ENCODE measurements at places on chromosomes 7 and 10. TPM values are rescaled to one million over a fixed set of nuclear protein-coding genes. Genes with fewer than 3 reads are reported as not detected.

- peak overlapping the region; percentile 64 for H3K4me3 ChIP-seq
- H3K27ac ChIP-seq = peak overlapping the region; percentile 73
- DNase-seq = no peak
- no peaks in the 10 kb centered on the region for H3K36me3 ChIP-seq
- peaks cover 46% of the 10 kb centered on the region for H3K4me1 ChIP-seq
Observed at GRCh38 chr10:79244068-79244442, 103.2 kb upstream of the PPIF start.

DNA sequence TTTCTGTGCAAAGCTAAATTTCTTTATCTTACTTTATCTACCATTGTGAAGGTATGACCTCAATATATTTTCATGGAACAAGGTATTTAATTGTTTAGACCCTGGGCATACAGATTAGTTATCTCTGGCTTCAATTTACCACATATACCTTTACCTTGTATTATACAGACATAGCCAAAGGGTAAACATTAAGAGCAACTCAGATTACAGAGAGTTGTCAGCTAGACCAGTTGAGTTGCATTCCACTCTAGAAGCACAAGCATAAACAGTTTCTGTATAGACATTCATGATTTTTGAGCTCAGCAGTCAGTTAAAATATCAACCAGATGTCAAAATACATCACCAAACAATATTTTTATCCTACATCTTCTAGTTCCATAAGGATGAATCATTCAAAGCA, 857.3 kb upstream of the ZWINT start:
- no peaks in the 10 kb centered on the region for H3K27me3 ChIP-seq
- no peak overlapping the region for H3K4me3 ChIP-seq
- no peak overlapping the region for H3K27ac ChIP-seq
- H3K36me3 ChIP-seq = no peaks in the 10 kb centered on the region

ZNF438 gene
- total RNA-seq = 2.6 TPM

- no peaks in the 10 kb centered on the region for H3K36me3 ChIP-seq
- no peaks in the 10 kb centered on the region for H3K4me1 ChIP-seq
- H3K27ac ChIP-seq = no peak overlapping the region
- DNase-seq = peak; percentile 34
- peaks cover 64% of the 10 kb centered on the region for H3K27me3 ChIP-seq
- no peak overlapping the region for H3K4me3 ChIP-seq
Observed at GRCh38 chr10:90865401-90865800, 6.4 kb upstream of the RPP30 start.

SEC31B gene
- total RNA-seq = 3.8 TPM

- no peaks in the 10 kb centered on the region for H3K36me3 ChIP-seq
- peak; percentile 90 for DNase-seq
- H3K4me1 ChIP-seq = peaks cover 75% of the 10 kb centered on the region
- H3K27me3 ChIP-seq = no peaks in the 10 kb centered on the region
Observed at GRCh38 chr7:90708841-90709317, 112.8 kb downstream of the CDK14 start.

GRCh38 chr7:7512861-7513597, 22.6 kb downstream of the COL28A1 start:
- H3K27ac ChIP-seq = no peak overlapping the region
- H3K36me3 ChIP-seq = no peaks in the 10 kb centered on the region
- DNase-seq = peak; percentile 16
- H3K4me1 ChIP-seq = peaks cover 16% of the 10 kb centered on the region

ZNF800 gene
- total RNA-seq = 23.0 TPM

GRCh38 chr7:40232242-40232893, 97.6 kb downstream of the SUGCT start:
- no peak overlapping the region for H3K4me3 ChIP-seq
- DNase-seq = peak; percentile 70
- no peak overlapping the region for H3K27ac ChIP-seq
- no peaks in the 10 kb centered on the region for H3K4me1 ChIP-seq
- H3K27me3 ChIP-seq = no peaks in the 10 kb centered on the region
- no peaks in the 10 kb centered on the region for H3K36me3 ChIP-seq

SVIL gene
- 28.0 TPM for total RNA-seq

DNA sequence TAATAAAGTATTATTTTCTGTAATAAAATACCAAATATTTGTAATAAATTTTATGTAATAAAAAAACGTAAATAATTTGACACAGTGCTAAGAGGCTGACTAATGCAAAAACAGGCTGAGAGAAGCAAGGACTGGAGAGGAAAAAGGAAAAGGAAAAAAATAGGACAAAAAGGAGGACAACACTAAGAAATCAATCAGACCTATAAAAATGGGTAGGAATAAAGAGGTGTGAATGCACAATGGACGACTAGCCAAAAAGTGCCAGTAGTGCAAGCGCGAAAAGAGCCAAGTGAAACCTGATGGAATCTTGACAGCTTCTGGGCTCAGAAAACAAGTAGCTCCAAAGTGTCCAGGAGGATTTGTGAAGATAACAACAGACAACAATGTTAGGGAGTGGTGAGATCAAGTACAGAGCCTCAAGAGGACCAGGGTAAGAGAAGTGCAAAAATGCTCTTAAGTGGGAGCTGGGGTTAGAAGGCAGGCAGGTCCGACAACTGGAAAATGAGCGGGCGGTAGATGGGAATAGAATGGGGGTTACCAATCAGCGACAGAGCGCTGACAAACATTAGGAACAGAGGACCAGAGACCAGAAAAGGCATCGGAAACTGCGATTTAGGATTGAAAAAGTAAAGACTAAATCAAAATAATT, 1.2 kb downstream of the BRAF start:
- peak; percentile 22 for DNase-seq
- peak overlapping the region; percentile 92 for H3K4me3 ChIP-seq
- peaks cover 6% of the 10 kb centered on the region for H3K4me1 ChIP-seq
- no peaks in the 10 kb centered on the region for H3K36me3 ChIP-seq
- H3K27ac ChIP-seq = peak overlapping the region; percentile 95

GBX1 gene
- total RNA-seq = not detected

GRCh38 chr10:547591-548081, 141.8 kb downstream of the DIP2C start:
- no peak overlapping the region for H3K4me3 ChIP-seq
- no peaks in the 10 kb centered on the region for H3K27me3 ChIP-seq
- H3K4me1 ChIP-seq = peaks cover 12% of the 10 kb centered on the region
- no peak for DNase-seq
- no peaks in the 10 kb centered on the region for H3K36me3 ChIP-seq

- no peak for DNase-seq
- no peaks in the 10 kb centered on the region for H3K36me3 ChIP-seq
- H3K27ac ChIP-seq = no peak overlapping the region
- no peaks in the 10 kb centered on the region for H3K27me3 ChIP-seq
- no peak overlapping the region for H3K4me3 ChIP-seq
Observed at GRCh38 chr10:15821046-15821683, 39.1 kb downstream of the MINDY3 start.

CDH23 gene
- 49.7 TPM for total RNA-seq

GRCh38 chr7:20331910-20332813, 1.5 kb downstream of the ITGB8 start:
- H3K4me1 ChIP-seq = peaks cover 2% of the 10 kb centered on the region
- peak overlapping the region; percentile 61 for H3K4me3 ChIP-seq
- peaks cover 7% of the 10 kb centered on the region for H3K27me3 ChIP-seq

- H3K4me1 ChIP-seq = no peaks in the 10 kb centered on the region
- H3K36me3 ChIP-seq = no peaks in the 10 kb centered on the region
- H3K27ac ChIP-seq = no peak overlapping the region
- H3K27me3 ChIP-seq = no peaks in the 10 kb centered on the region
- no peak for DNase-seq
Observed at GRCh38 chr7:11492307-11492706, 339.7 kb downstream of the THSD7A start.

MKLN1 gene
- total RNA-seq = 83.5 TPM

DNA sequence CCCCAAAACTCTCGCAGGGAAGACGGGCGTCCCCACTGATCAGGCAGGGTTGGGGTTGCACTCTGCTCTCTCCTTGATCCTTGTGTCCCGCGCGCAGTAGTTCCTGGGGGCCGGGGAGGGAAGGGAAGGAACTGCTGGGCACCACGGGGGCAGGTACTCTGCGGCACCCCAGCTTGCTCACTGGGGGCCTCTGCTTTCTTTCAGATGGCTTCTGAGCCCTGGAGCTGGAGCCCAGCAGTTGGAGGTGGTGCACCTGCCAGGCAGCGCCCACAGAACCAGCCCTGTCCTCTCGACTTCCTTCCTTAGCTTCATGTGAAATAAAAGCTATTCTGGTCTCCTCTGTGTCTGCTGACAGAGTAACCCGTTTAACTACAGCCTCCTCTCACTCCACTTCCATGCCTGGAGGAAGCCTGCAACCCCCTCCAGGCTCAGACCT, 12.2 kb downstream of the PLAC9 start:
- peaks cover 6% of the 10 kb centered on the region for H3K36me3 ChIP-seq
- H3K27ac ChIP-seq = no peak overlapping the region
- H3K4me3 ChIP-seq = no peak overlapping the region

DNA sequence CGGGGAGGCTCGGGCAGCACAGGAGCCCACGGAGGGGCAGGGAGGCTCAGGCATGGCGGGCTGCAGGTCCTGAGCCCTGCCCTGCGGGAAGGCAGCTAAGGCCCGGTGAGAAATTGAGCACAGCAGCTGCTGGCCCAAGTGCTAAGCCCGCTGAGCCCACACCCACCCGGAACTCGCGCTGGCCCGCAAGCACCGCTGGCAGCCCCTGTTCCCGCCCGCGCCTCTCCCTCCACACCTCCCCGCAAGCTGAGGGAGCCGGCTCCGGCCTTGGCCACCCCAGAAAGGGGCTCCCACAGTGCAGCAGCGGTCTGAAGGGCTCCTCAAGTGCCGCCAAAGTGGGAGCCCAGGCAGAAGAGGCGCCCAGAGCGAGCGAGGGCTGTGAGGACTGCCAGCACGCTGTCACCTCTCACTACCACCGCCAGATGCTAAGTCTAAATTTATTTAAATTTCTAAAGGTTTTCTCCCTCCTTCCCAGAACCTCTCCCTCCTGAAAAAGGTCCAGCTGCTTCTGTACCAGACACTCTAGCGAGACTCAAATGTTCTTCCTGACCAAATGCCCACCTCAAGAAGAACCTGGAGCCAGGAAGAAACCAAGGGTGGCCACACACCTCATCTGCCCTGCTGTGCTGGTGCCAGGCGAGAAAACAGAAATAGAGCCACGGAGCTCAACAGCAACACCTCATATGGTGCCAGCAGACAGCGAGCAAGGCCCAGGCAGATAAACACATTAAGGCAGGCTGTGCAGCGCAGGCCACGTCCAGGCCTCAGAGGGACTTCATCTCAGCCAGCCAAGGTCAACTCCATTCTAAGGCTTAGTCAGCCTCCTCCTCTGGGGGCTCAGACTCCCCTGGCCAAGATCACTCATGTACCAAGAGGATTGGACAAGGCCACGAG, 47.0 kb downstream of the KCNMA1 start:
- H3K27ac ChIP-seq = no peak overlapping the region
- H3K27me3 ChIP-seq = peaks cover 2% of the 10 kb centered on the region
- no peaks in the 10 kb centered on the region for H3K4me1 ChIP-seq
- no peaks in the 10 kb centered on the region for H3K36me3 ChIP-seq
- DNase-seq = no peak

DNA sequence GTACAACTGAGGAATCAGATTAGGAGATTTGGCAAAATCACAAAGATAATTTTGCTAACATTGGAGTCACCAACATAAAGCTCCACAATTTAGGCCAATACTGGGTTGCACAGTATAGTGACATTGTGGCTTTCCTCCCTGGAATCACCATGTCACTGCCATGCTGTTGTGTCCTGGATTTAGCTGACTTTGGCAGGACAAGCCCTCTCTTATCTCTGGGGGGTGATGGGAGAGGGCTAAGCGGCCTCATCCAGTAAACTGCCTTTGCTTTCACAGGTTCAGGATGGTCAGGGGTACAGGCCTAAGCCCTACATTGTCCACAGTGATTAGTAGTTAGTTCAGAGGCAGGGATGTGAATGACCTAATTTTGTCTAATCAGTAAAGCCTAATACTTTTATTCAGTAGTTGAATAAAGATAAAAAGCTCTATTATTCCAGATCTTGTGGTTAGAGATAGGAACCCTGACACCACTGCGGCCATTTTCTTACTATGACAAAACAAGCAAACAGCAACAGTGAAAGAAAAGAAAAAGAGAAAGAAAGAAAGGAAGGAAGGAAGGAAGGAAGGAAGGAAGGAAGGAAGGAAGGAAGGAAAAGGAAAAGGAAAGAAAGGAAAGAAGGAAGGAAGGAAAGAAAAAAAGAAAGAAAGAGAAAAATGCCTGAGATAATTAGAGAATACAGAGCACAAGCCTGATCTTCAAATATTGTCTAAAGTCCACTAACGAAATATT, 140.1 kb downstream of the ETV1 start:
- no peaks in the 10 kb centered on the region for H3K36me3 ChIP-seq
- H3K4me3 ChIP-seq = no peak overlapping the region
- H3K27ac ChIP-seq = peak overlapping the region; percentile 93
- DNase-seq = peak; percentile 82
- H3K4me1 ChIP-seq = peaks cover 49% of the 10 kb centered on the region

Measured in A673 (cell line).